Right atrium auricular region (tissue), 2 donors: ENCODE measurements at places on chromosomes 11 and 22.

GRCh38 chr11:2752204-2752770, 52.5 kb upstream of the KCNQ1OT1 start:
- DNase-seq: no peak

DNA sequence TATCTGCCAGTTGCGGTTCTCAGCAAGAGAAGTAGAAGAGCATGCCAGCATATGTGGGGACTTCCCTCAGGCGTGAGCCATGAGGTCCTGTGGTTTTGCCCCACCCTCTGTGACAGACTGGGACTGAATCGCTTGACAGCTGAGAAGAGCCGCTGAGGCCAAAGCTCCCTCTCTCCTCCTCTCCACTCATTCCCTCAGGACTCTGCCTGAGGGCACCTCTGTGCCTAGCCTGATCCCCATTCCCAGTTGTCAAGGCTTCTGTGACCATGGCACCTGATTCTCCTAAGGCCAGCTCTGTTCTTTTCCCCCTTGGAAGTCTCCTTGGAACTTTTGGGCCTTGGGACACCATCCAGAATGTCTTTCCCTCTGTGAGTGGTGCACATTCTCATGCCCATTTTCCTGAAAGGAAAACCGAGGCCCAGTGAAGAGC, 27.0 kb downstream of the ART5 start:
- DNase-seq: no peak

GRCh38 chr11:66728038-66728692, 851 bp downstream of the SPTBN2 start:
- DNase-seq: no peak

- DNase-seq: no peak
These were observed 975.6 kb downstream of the BRD1 start for GRCh38 chr22:48851933-48852549.

DNA sequence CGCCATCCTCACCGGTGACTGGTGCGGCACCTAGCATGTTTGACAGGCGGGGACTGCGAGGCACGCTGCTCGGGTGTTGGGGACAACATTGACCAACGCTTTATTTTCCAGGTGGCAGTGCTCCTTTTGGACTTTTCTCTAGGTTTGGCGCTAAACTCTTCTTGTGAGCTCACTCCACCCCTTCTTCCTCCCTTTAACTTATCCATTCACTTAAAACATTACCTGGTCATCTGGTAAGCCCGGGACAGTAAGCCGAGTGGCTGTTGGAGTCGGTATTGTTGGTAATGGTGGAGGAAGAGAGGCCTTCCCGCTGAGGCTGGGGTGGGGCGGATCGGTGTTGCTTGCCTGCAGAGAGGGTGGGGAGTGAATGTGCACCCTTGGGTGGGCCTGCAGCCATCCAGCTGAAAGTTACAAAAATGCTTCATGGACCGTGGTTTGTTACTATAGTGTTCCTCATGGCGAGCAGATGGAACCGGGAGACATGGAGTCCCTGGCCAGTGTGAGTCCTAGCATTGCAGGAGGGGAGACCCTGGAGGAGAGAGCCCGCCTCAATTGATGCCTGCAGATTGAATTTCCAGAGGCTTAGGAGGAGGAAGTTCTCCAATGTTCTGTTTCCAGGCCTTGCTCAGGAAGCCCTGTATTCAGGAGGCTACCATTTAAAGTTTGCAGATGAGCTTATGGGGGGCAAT, 1.1 kb downstream of the NEAT1 start:
- DNase-seq: no peak

DNA sequence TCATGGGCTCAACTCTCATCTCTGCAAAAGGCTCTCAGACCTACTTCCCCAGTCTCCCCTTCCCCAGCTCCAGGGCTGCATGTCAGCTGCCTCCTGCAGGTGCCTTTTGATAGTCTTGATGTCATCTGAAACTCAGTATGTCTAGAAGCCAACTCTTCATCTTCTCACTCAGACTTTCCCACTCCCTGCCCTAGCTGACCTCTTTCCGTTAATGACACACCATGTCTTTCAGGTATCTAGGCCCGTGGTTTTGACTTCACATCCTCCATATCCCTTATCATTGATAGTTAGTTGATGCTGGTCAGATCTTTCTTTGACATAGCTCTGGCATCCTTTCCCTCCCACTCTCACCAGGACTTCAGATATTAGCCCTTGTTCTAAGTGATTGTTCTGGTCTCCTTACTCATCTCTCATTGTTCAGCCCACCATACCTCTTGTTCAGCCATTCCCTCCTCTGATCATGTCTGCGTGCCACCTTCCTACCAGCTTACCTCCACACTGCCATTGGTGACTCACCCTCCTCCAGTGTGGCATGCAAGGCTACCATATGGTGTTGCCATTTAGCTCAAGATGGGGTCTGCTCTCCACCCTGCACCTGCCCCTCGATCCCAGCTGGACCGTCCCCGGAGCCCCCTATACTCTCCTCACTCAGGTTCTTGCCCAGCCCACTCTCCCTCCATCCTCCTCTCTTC, 18.4 kb downstream of the TTC12 start:
- DNase-seq: no peak

DNA sequence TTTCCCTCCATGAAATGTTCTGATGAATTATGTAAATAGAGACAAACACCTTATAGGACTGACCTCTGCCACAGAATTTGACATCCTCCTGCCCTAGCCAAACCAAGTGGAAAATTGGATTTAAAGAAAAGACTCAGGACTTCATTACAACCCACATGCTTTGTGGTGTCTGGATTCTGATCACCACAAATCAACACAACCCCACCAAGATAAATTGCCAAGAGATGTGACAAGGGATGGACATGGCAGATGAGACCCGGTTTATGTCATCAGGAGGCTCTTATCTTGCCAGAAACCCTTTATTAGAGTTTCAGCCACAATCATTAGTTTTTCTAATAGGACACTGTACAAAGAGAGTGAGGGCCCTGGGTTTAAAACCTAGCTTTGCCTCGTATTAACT, 57.9 kb upstream of the SLC6A5 start:
- DNase-seq: no peak

- no peak for DNase-seq
These were observed 380 bp downstream of the C11orf96 start for GRCh38 chr11:43942662-43943371.

GRCh38 chr11:5293028-5293427, 8.7 kb downstream of the OR51B4 start:
- no peak for DNase-seq

DNA sequence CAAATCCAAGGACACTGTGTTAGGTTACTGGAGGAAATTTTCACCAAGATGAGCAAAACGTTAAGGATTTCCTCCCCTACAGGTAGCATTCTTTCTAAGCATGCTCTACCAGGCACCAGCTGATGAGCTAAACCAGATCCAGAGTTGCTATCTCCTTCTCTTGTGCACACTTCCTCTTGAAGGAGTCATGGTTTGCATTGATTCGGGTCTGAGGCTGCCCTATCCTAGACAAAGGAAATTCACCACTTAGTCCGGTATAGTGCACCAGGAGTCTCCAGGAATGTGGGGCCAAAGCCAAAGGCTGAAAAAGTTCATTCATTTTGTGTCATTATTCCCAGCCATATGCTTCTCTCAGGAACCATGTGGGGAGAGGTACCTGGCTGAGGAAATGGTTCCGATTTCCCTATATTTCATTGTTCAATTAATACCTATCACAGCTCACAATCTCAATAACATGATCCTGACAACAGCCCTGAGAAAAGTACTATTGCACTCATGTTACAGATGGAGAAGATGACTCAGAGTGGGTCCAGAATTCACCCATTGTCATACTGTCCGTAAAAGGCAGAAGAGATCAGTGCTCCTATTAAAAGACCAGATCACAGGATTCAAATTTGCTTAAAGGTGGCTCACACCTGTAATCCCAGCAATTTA, 39.1 kb downstream of the SLC35F2 start:
- no peak for DNase-seq

GRCh38 chr11:92308366-92308765, 83.7 kb downstream of the FAT3 start:
- no peak for DNase-seq

GRCh38 chr11:64990222-64990923, 6.4 kb downstream of the BATF2 start:
- DNase-seq: peak; percentile 73

DNA sequence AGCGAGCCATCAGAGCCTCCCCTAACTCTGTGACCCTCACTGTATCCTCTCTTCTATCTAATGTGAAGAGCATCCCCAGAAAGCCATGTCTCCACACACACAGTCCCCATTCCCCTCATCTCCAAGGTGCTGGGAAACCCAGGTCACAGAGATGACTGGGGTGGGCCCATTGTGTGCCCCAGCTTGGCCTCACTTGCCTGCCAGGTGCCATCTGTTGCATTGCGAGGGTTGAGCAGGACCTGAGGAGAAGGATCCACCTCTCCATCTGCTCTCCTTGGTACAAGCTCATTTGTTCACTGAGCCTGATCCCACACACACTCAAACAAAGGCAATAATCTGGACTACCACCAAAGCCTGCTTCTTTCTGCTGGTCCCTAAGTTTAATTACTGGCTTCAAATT, 118.8 kb downstream of the SPATA19 start:
- no peak for DNase-seq

DNA sequence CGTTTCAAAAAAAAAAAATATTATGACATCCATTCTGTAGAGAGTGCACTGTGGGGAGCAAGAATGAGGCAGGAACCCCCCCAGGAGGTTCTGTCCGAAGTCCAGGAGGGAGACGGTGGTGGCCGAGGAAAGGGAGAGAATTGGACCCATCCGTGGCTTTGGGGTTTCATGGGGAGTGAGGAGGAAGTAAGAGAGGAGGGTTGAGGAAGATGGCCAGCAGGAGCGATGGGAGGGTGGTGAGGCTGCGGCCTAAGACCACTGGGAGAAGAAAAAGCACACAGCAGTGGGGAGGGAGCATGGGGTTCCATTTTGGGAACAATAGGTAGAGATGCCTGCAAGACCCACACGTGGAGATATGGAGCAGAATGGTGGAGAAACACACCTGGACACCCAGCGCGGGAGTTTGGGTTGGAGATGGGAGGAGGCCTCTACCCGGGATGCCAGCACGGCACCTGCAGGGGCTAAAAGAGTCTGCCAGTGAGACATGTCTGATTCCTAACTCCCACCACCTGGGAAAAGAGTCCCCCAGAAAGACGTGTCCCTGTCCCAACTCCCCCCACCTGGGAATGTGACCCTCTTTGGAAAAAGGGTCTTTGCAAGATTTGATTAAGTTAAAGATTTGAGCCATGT, 72.5 kb upstream of the SHANK2 start:
- DNase-seq: no peak

DNA sequence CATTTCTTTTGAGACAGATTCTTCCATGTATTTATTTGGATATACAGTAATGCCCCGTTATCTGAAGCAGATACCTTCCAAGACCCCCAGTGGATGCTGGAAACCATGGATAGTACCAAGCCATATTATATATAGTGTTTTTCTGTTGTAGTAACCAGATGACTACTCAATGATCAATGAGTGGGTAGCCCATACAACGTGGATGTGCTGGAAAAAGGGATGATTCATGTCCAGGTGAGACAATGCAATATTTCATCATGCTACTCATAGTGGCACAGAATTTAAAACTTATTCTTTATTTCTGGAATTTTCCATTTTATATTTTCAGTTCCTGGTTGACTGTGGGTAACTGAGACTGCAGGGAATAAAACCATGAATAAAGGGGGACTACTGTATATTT, 427.5 kb downstream of the METTL15 start:
- no peak for DNase-seq
